Midbrain (tissue), 1 donor: ENCODE measurements at places on chromosomes 7 and 10.

GRCh38 chr10:2296179-2296891, 559.0 kb upstream of the ADARB2 start:
- DNase-seq: no peak

DNA sequence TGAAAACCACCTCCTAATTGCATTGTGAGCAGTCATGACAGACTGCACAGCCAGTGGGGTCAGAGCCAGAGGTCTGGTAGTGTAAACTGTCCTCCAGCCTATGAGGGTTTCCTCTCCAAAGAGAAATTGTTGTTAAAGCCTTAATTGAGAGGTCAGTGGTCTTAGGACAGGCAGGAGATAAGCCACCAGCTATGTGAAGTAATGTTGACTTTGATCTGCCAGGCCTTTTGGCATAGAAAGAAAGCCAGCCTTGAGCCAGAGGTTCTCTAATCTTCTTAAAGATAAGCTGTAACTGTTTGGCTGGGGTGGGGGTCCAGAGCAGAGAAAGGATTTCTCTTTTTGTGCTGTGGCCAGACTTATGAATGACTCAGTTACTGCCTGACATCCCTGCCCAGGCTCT, 248.4 kb downstream of the WDR11 start:
- no peak for DNase-seq

- no peak for DNase-seq
Measured at GRCh38 chr10:80518807-80519360, 18.8 kb upstream of the SH2D4B start.

GRCh38 chr10:12418000-12418399, 68.7 kb downstream of the CAMK1D start:
- DNase-seq: no peak

DNA sequence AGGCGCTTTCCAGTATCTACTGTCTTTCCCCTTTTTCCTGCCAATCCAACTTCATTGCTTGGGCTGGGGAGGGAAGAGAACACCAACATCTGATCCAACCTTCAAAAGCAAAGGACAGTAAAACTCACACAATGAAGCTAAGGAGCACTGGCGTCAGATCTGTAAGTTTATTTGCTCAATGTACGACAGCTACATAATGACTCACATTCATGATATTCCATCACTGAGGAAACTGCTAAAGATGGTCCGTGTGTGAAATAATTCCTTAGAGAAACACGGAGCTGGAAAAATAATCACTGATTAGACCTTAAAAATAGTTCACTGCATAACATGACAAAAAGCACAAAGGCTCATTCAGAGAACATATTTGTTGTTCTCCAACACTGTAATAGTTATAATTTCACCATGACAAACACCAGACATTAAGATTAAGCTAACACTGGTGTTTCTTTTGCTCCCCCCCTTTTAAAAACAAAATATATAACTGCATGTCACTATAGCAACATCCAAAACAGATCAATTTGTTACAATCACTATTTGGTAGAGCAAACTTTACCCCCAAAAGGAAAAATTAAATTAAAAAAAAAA, 24.3 kb downstream of the HSPB1 start:
- no peak for DNase-seq
